ENCODE measurements at places on chromosomes 7 and 10.

GRCh38 chr7:50411332-50411731 lies 38.8 kb downstream of the FIGNL1 start:
- no peak for DNase-seq

DNA sequence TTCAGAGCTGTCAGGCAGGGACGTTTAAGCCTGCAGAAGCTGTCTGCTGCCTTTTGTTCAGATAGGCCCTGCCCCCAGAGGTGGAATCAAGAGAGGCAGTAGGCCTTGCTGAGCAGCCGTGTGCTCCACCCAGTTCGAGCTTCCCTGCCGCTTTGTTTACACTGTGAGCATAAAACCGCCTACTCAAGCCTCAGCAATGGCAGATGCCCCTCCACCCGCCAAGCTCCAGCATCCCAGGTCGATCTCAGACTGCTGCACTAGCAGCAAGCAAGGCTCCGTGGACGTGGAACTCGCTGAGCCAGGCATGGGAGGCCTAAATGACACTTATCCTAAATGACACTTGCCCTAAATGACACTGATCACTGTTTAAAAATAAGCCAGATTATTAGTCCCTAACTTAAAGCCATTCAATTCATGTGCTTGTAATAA lies 6.8 kb upstream of the ASB15 start:
- DNase-seq: no peak

DNA sequence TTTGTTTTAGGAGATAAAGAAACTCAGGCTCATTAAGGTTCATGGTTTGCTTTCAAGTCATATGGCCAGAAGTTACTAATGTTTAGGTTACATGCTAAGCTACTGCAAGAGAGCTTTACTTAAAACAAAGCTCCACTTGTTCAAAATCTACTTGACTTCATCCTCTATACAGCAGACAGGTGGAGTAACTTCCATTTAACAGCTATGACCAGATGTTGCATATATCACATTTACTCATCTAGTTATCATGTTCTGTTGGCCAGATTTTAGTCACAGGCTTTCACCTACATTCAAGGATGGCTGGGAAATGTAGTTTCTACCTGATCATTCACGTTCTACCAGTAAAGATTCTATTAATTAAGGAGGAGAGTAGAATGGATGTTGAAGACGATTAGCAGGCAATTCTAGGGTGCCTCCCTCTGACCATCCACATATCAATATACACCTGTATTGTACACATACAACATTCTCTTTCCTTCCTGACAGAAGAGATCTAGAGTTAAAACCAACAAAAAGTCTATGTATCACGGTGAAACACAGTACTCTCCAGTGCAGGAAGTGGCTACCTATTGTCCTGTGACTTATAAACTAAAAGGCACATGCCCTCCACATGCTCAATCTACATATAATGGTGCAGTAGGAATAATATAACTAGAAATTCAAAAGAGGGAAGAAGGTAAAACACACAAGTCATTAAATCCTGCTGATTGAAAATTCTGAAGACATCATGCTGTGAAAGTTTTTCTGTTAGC lies 488.0 kb downstream of the MDFIC start:
- DNase-seq: no peak

DNA sequence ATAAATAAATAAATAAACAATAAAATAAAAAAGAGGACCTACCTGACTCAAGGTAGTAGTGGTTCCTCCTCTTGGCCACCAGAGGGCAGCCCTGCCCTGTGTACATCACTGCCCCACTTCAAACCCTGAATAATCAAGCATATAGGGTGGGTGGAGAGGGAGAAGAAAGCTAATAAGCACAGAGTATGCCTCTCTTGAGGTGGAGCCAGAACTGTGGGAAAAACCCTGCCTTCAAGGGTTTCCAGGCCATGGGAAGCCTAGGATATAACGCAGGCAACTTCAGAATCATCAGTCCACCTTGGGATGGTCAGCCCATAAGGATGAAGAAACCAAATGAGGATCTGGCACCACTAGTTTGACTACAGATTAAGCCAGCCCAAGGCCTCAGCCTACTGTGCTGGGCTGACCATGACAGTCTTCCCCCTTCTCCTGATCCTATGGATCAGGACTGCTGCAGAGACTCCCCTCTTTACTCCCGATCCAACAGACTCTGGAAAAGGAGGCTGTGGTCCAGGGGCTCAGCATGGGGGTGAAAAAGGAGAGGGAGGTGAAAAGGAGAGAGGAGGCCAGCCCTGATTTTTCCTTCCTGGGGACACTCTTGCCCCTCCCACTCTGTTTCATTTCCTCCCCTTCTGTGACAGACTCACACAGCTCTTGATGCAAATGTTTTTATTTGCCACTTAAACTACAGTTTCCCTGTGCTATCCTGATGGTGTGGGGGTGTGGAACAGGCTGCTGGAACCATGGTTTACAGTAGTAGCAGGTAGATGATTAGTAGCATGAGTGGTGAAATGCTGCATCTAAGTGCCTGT lies 10.1 kb downstream of the AVPI1 start:
- DNase-seq: no peak

DNA sequence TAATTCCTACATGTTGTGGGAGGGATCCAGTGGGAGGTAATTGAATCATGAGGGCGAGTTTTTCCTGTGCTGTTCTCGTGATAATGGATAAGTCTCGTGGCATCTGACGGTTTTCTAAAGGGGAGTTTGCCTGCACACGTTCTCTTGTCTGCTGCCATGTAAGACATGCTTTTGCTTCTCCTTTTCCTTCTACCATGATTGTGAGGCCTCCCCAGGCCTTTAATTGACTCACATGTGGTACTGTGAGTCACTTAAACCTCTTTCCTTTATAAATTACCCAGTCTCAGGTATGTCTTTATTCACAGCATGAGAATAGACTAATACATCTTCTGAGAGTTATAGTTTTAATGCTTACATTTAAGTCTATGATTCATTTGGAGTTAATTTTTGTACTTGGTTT lies 22.6 kb upstream of the CPN1 start:
- no peak for DNase-seq

GRCh38 chr10:114304571-114305421 lies 65.7 kb downstream of the VWA2 start:
- DNase-seq: peak; percentile 57

- no peak for DNase-seq
These were observed 18.4 kb downstream of the LRRC27 start for GRCh38 chr10:132350391-132350790.

- DNase-seq: no peak
These were observed 2.3 kb upstream of the CUZD1 start for GRCh38 chr10:122847782-122848604.

- peak; percentile 50 for DNase-seq
These were observed 186.2 kb downstream of the REEP3 start for GRCh38 chr10:63707254-63707910.

- no peak for DNase-seq
These were observed 612.1 kb downstream of the AUTS2 start for GRCh38 chr7:70210200-70210935.

GRCh38 chr7:148290538-148290937 lies 300.0 kb upstream of the C7orf33 start:
- no peak for DNase-seq

DNA sequence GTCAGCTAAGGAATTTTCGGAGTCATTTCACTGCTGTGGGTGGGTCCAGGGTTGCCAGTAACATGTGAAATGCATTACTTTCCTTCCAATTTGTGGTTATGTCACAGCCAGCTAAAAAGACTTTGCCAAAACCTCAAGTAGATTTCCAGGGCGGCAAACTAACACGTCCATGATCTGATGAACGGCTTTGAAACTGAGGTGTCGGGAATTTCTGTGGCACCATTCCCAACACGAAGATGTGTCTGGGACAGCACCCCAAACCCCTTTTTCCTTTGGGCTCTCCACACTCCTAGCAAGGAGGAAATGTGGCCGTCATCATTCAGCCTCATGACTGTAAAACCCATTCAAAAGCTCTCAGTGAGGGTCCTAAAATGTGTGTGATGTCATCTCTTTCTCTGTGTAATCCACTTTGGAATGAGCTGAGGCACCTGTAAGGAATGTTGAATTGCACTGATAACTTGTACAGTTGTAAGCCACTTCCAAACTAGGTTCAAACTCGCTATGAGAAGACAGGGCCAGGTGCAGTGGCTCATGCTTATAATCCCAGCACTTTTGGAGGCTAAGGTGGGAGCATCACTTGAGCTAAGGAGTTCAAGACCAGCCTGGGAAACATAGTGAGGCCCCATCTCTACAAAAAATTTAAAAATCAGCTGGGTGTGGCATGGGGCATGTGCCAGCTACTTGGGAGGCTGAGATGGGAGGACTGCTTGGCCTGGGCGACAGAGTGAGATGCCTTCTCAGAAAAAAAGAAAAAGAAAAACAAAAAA lies 146.1 kb upstream of the FRMD4A start:
- DNase-seq: no peak

GRCh38 chr7:107128217-107128616 lies 40.6 kb upstream of the HBP1 start:
- DNase-seq: no peak

- DNase-seq: no peak
These were observed 3.1 kb upstream of the ASIC3 start for GRCh38 chr7:151045262-151045661.
